NCI-H2081 treated with DMSO at 0.1 percent for 48 hours (cell line): ENCODE measurements at places on chromosomes 7 and 10.

- no peak for DNase-seq
Observed at GRCh38 chr10:57716884-57717283, 550.8 kb downstream of the IPMK start.

DNA sequence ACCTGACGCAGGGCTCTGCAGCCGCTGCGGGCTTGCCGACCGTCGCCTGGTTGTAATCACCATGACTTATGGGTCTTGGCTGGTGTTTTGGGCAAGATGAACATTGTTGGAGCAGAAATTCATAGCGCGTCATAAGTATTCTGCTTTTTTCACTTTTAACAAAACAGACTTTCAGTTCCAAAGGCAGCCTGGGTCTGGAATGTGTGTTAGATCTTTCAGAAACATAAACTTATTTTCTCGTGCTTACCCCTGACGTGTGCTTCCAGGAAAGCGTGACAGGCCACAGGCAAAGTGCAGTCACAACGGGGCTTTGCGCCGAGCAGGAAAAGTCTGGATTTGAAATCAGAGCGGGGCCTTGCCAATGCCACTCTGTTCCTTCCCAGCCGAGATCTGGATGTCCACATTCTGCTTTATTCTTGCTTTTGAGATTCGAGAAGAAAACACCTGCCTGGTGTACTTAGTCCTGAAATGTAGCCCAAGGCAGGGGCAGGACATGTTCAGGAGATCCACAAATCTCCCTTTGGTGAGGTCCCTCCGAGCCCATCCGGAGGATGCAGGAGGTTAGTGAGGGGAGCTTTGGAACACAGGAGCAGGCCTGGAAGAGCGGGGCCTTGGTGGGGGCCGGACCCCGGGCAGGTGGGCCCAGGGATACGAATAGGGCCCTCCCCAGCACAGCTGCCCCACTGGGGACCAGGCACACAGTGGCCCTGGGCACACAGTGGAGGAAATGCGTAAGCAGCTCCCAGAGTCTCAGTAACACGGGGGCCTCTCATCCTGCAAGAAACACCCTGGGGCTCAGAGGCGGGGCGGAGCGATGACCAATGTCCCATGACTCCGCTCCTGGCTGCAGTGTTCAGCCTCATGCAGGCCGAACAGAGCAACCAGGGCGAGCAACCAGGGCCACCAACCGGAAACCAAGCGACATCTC, 49.5 kb upstream of the EBF3 start:
- no peak for DNase-seq

GRCh38 chr7:50607524-50608125, 42.4 kb upstream of the DDC start:
- no peak for DNase-seq

DNA sequence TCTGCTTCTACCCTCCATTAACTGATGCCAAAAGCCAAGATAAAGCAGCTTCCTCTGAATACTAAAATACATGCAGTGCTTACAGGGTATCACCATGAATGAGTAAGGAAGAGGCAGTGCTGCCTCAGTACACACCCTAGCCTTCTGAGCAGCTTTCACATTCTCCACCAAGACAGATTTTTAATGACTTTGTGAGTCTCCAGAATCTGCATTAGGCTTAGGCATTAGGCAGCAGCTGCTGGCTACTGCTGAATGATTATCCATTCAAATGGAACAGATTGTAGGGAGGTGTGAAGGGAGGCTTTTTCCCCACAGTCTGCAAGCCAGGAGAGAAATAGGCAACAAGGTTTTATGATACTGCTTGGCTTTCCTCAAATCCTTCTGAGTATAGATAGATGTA, 1226.7 kb upstream of the LRRN3 start:
- no peak for DNase-seq

DNA sequence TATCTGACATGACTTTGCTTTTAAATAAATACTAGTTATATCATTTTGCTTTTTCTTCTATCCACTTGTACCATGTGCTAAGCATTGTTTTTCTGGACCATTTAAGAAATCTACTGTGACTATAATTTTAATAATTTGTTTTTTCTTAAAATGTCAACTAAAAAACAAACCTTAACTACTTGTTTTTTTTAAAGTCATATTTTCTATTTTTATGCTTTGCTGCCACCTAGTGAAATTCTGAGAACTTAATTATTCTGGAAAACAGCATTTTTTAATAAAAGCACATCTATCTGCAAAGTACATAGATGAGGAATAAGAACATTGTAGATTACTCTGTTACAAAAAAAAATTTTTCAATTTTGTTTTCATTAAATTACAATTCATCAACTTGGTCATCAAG, 47.4 kb downstream of the ORC5 start:
- DNase-seq = no peak
